ENCODE measurements at places on chromosomes 4 and X.

GRCh38 chrX:101029665-101030064 is 22.2 kb downstream of the TRMT2B start:
- DNase-seq, result no peak

DNA sequence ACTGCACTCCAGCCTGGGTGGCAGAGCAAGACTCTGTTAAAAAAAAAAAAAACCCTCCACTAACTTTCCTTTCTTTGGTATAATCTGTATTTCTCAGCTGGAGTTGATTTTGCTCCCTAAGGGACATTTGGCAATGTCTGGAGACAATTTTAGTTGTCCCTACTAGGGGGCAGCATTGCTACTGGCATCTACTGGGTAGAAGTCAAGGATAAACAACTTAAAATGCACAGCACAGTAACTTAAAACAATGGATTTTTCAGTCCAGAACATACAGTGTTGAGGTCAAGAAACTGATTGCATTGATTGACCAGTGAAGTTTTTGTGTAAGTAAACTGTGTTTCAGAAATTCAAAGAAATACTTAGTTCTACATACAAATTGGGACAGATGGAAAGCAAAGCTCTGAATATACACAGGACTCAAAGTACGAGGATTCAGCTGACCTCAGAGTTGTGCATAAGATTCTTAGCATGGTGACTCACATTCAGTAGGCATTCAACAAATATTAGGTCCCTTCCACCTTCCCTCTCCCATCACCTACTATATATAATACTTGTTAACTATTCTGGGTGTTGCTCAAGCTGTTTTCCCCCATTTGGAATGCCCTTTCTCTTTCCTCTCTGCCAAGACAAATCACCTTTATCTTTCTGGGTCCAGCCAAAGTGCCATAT is 8.8 kb downstream of the DDX53 start:
- DNase-seq, result no peak

DNA sequence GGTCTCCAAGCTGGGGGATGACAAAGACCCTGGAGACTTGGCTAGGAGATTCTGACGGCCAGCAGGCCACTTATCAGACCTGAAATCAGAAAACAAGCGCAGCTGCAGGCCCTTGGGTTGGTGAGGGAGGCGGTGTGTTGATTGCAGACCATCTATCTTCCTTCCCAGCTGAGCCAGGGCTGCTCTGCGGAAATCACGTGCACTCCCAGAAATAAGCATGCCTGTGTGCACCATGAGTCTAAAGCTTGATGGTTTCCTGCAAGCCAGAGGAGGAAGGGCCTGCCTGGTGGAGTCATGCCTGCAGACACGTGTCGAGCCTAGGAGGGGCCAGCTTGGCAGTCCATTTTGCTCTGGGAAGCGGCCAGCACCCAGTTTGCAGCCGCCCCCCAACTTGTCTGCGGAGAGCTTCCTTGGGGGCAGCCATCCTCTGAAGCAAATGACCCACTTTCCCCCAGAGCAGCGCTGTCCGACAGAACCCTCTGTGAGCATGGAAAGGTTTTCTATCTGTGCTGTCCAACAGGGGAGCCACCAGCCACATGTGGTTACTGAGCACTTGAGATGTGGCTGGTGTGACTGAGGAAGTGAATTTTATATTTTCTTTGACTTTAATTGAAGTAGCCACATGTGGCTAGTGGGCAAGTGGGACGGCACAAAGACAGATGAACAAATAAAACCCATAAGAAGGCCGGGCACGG is 175.7 kb upstream of the BCOR start:
- no peak for DNase-seq

- DNase-seq, result no peak
Observed at GRCh38 chr4:157014621-157015591, 43.3 kb upstream of the PDGFC start.

DNA sequence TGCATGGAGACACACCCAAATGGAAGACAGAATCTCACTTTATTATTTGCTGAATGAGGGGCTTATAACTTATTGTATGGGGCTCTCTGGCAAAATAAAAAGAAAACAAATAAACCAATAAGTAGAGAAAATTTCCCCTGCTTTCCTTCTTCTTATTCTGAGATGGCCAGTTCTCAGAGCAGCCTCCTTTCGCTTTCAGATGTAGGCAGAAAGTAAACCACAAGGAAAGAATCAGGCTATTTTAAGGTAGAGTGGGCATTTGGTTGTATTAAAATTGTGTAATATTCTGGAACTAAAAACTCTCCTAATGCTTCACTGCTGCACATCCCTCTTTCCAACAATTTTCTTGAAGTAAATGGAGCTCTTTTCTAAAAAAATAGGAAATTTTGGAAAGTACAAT is 241.8 kb downstream of the GALNTL6 start:
- DNase-seq, result no peak

GRCh38 chr4:106676173-106676921 is 307.8 kb upstream of the GIMD1 start:
- no peak for DNase-seq

DNA sequence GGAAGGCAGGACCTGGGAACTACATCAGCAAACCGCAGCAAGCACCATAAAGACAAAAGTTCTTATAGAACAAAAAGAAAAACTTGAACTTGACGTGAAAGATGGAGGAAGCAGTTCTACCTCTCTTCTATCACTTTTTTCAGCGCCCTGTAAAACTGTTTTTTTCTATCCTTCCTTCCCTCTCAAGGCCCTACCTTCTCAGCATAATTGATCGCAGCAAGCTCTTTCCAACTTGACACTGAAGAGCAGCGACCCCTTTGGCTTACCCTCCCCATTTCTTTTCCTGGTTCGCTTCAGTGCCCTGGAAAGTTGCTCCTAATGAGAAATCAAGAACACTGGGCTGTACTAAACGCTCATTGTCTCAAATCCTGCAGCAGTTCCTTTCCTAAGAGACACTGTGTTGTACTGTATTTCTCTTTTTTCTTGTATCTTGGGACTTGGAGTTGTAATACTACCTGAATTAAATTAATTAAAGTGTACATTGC is 150.6 kb upstream of the SLC4A4 start:
- DNase-seq, result no peak

- no peak for DNase-seq
Observed at GRCh38 chr4:121093261-121093660, 20.9 kb upstream of the NDNF start.

DNA sequence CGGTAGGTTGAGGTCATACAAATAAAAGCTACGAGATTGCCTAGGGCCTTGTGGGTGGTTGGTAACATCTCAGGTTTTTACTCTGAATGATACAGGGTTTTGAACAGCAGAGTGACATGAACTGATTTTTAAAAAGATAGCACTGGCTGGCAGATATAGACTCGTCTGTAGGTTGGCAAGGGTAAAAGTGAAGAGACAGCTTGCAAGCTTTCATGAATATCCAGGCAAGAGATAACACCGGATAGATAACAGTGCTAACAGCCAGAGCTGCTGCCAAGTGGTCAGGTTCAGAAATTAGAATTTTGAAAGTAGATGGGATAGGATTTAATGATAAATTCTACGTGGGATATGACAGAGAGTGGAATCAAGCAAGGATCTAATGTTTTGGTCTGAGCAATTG is 299.7 kb upstream of the AADAT start:
- DNase-seq, result no peak

DNA sequence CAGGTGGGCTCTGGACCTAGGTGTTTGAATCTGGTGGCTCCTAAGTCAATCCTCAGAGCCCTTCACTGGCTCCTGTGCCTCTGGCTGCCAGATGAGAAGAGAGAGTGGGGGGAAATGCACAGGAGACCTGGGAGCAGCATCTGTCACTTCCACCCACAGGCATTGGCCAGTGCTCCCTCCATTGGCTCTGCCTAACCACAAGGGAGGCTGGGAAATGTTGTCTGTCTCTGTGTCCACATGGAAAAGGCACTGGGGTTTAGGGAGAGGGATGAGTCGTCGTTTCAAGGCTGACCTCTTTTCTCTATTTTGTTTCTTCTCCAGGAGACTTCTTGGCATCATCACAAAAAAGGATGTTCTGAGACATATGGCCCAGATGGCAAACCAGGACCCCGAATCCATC is 76.4 kb downstream of the CLCN4 start:
- DNase-seq, result no peak

DNA sequence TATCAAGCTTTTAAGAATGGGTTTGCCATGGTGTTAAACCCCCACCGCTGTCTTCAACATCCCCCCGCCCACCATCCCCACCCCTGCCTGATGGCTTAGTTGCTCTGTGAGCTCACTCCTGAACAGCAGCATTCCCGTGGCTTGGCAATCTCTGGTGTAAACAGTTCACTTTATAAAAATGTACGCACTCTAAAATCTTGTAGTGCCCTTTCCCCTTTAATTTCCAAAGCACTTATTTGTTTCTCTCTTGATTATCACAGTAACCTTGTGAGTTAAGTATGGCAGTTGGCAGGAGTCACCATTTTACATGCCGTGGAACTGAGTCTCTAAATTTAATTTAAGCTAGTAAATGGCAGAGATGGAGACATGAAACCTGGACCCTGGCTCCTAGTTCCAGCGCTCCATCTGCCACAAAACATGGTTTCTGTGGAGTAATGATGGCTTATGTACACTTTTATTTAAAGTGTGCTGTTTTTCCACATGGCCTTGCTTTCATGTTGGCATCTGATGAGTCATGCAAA is 123.1 kb downstream of the AFF1 start:
- DNase-seq, result no peak

- no peak for DNase-seq
Observed at GRCh38 chrX:44244008-44244407, 99.5 kb downstream of the EFHC2 start.

GRCh38 chrX:106286053-106286650 is 118.0 kb downstream of the PWWP3B start:
- no peak for DNase-seq

GRCh38 chrX:45980726-45981125 is 564.5 kb downstream of the ZNF674 start:
- DNase-seq, result no peak

- DNase-seq, result no peak
Observed at GRCh38 chr4:41976775-41977516, 4.6 kb upstream of the DCAF4L1 start.

DNA sequence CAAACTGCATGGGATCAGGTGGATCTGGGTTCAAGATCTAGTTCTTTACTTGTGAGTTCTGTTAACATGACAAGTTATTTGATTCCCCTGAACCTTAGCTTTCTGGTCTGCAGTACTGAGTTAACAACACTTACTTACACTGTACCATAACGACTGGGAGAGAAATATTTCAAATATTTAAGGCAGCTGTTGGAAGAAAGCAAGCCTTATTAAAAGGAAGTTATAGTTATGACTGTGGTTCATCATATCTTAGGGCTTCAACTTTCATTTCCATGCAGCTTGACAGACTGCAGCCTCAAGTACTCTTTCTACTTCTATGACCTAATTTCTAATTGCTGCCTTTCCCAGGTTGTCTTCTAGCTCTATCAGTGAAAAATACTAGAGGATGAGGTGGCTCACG is 40.0 kb upstream of the PDGFRA start:
- DNase-seq, result no peak

DNA sequence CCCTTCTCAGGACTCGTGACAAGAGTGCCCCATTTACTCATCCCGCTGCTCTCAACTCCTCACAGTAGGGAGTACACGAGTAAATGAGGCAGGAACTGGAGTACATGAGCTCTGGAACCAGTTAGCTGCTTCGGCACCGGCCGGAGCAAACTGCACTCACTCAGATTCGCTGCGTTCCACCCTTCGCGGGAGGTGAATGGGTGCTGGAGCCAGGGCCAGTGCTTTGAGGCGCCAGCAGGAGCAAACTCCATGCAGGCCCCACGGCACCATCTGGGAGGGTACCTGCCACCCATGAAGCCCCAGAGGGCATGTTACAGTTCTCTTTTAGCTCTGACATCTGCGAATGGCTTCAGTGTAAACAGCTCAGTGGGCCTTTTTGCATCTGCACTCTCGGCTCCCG is 315.5 kb upstream of the GK2 start:
- DNase-seq, result no peak
